Cardiac fibroblast (primary cell): ENCODE measurements at places on chromosomes 3 and 15.

DNA sequence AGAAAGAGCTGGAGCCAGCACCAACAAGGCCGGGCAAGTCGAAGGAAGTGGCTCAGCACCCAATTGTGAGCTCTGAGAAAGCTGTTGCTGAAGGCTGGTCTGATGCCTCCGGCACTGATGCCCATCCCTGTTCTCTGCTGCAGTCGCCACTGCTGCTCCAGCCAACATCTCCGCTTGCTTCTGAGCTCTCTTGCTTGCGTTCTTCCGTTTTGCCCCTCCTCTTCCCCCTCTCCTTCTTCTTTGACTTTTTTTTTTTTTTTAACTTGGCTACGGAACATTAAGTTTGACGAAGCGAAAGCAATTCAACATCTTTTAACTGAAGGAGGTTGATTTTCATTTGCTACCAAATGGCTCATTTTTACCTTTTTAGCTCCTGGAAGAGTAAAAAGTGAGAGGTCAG lies 442.9 kb downstream of the MCTP2 start:
- DNase-seq, result peak; percentile 10

- peak; percentile 56 for DNase-seq
These were observed 82.6 kb downstream of the MLH1 start for GRCh38 chr3:37075955-37076354.

DNA sequence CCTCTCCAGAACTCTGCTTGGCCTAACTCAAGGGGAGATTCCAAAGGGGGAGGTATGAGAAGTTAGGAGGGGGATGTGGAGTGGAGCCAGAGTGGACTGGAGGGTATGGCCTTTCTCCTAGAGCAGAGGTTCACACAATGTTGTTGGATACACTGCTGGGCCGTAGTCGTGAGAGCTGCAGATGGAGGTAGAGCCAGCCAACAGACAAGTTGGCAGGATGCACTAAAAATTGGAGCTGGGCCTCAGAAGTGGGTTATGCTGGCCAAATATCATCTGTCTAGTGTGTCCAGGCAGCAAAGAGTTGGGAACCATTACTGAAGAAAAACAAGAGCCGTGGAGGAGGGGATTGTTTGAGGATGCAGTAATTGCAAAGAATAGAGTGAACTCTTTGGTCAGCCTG lies 27.7 kb upstream of the LRRFIP2 start:
- DNase-seq, result no peak

GRCh38 chr3:53044711-53045517 lies 959 bp downstream of the SFMBT1 start:
- DNase-seq, result peak; percentile 51

- no peak for DNase-seq
These were observed 117.7 kb downstream of the C3orf38 start for GRCh38 chr3:88267441-88267840.
